ENCODE measurements at places on chromosomes 16 and 17.

- DNase-seq = no peak
Observed at GRCh38 chr17:76912421-76913164, 44.4 kb downstream of the MGAT5B start.

DNA sequence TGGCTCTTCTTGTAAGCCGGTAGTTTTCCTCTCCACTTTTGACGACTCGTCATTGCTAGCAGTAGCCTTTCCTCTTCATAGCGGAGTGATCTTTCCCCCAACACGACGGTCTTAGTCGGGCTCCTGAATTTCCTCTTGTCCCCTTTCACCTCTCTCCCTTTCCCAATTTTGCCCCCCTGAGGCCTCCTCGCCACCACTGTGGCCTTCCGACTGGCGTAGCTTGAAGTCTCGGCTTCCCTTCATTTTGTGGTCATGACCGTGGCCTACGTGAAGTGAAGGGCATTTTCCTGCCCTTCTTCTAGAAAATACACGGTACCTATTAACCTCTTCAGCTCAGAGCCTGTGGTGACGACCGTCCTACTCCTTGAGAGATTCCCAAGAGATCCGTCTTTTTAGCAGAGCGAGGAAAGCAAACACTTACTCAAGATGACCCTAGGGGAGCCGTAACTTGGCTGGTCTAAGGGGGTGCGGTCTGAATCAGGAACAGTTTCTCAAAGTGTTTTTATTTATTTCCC lies 787 bp downstream of the PRKAR1A start:
- DNase-seq = peak; percentile 39

DNA sequence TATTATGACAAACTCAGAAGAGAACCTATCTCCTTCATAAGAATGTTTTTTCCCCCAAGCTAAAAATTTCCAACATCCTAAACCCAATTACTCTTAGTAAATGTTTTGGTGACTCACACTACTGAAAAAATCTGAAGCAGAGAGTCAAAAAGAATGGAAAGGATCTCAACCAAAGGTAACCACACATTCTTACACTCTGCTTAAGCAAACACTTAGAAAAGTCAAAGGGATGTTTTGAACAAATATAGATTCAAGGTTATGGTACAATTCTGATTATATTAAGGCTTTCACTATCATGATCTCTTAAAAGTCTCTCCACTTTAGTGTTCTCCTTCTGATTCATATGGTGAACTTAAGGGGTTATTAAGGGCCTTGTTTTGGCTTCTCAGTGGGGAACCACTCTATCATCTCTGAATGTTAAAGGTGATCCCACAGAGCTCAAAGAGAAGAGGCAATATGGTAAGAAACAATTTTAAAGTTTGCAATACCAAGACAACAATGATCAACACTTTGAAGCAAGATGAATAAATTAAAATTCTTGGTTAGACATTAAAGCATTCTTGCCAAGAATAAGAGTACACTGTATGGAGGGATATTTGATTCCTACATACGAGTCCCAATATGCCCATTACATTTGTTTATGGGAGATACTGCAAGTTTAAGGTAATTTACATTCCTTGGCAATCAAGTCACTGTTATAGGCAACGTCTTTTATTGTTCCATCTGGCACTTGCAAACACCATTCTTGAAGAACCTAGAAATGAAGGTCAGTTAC lies 69.2 kb downstream of the CDC27 start:
- no peak for DNase-seq

- no peak for DNase-seq
Observed at GRCh38 chr17:80573701-80574100, 29.1 kb downstream of the RPTOR start.

Measured in hematopoietic multipotent progenitor cell treated with erythropoietin and hydrocortisone succinate and interleukin-3 and kit ligand, for 17 days (in vitro differentiated cells).